ENCODE measurements at places on chromosomes 6 and 20. TPM values are rescaled to one million over a fixed set of nuclear protein-coding genes. Genes with fewer than 3 reads are reported as not detected.

- no peaks in the 10 kb centered on the region for H3K36me3 ChIP-seq
- peaks cover 6% of the 10 kb centered on the region for H3K27me3 ChIP-seq
- no peak overlapping the region for H3K27ac ChIP-seq
Measured at GRCh38 chr6:40714576-40715564, 127.7 kb upstream of the LRFN2 start.

- H3K27me3 ChIP-seq, result no peaks in the 10 kb centered on the region
- H3K4me3 ChIP-seq, result no peak overlapping the region
- peaks cover 9% of the 10 kb centered on the region for H3K4me1 ChIP-seq
- DNase-seq, result no peak
Measured at GRCh38 chr20:57872816-57873409, 163.1 kb upstream of the PMEPA1 start.

- H3K36me3 ChIP-seq, result peaks cover 6% of the 10 kb centered on the region
- no peak overlapping the region for H3K27ac ChIP-seq
- H3K27me3 ChIP-seq, result no peaks in the 10 kb centered on the region
- H3K4me1 ChIP-seq, result no peaks in the 10 kb centered on the region
Measured at GRCh38 chr6:137950581-137950980, 83.5 kb downstream of the TNFAIP3 start.

Gene PRDM1
- total RNA-seq, result not detected

All from glutamatergic neuron (in vitro differentiated cells).